Activated CD4-positive, alpha-beta T cell treated with anti-CD3 and anti-CD28 coated beads, Interleukin-2, amount 10 ng/mL, durations not matched to agents 24 days and 14 days (primary cell): ENCODE measurements at places on chromosomes 2 and 18.

GRCh38 chr2:130776550-130776949 lies 21.2 kb downstream of the AMER3 start:
- no peaks in the 10 kb centered on the region for H3K36me3 ChIP-seq
- H3K4me1 ChIP-seq = no peaks in the 10 kb centered on the region
- H3K4me3 ChIP-seq = no peak overlapping the region
- peaks cover 10% of the 10 kb centered on the region for H3K27me3 ChIP-seq

DNA sequence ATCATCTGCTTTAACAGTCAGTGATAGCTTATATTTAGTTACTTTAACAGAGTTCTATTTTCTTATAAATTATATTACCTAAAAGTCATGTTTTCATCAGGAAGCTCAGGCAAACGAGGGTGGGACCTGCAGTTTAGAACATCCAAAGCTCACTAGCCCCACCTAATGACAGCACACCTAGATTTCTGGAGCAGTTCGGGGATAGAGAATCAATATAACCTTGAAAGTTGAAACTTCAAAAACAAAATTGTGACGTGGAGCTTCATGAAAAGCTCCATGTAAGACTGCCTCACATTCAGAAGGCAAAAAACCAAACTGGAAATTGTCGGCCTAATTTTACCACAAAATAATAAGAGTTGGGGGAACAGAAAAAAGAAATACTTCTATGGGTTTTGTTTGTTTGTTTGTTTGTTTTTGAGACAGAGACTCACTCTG lies 185.9 kb upstream of the CCDC150 start:
- H3K4me1 ChIP-seq = peaks cover 1% of the 10 kb centered on the region
- H3K27me3 ChIP-seq = peaks cover 26% of the 10 kb centered on the region
- H3K36me3 ChIP-seq = no peaks in the 10 kb centered on the region
- H3K4me3 ChIP-seq = no peak overlapping the region
- H3K27ac ChIP-seq = no peak overlapping the region

- H3K4me1 ChIP-seq = peaks cover 3% of the 10 kb centered on the region
- no peak for DNase-seq
Observed at GRCh38 chr2:232693344-232693743, 3.8 kb upstream of the GIGYF2 start.

GRCh38 chr2:170500104-170500503 lies 215.0 kb upstream of the SP5 start:
- no peak overlapping the region for H3K27ac ChIP-seq
- peaks cover 27% of the 10 kb centered on the region for H3K27me3 ChIP-seq
- no peaks in the 10 kb centered on the region for H3K36me3 ChIP-seq
- no peaks in the 10 kb centered on the region for H3K4me1 ChIP-seq
- no peak overlapping the region for H3K4me3 ChIP-seq

- no peak overlapping the region for H3K4me3 ChIP-seq
- H3K36me3 ChIP-seq = no peaks in the 10 kb centered on the region
- DNase-seq = no peak
- H3K27ac ChIP-seq = no peak overlapping the region
- H3K27me3 ChIP-seq = no peaks in the 10 kb centered on the region
- H3K4me1 ChIP-seq = no peaks in the 10 kb centered on the region
Observed at GRCh38 chr18:64330931-64331330, 182.0 kb upstream of the LINC00305 start.

DNA sequence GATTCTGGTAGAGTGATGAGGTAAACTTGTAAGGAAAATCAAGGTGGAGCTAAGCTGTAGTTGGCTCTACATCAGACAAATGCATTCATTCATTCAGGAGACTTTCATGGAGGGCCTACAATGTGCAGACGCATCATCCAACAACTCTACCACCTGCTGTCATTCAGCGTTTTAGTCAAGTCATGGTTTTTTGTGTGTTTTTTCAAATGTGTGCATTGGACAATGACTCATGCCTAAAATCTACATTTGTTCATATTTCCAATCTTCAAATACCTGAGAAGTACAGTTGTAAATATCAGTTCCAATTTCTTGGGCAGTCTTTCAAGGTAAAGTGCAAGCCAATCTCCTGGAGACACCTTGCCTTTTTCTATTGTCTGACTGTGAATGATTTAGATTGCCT lies 108.0 kb upstream of the LGALSL start:
- H3K4me1 ChIP-seq = no peaks in the 10 kb centered on the region
- H3K36me3 ChIP-seq = no peaks in the 10 kb centered on the region
- H3K27me3 ChIP-seq = peaks cover 10% of the 10 kb centered on the region
- H3K4me3 ChIP-seq = no peak overlapping the region
- no peak for DNase-seq

- no peaks in the 10 kb centered on the region for H3K36me3 ChIP-seq
- no peak overlapping the region for H3K4me3 ChIP-seq
- no peak overlapping the region for H3K27ac ChIP-seq
- H3K4me1 ChIP-seq = no peaks in the 10 kb centered on the region
Observed at GRCh38 chr18:7023063-7023580, 94.5 kb downstream of the LAMA1 start.

DNA sequence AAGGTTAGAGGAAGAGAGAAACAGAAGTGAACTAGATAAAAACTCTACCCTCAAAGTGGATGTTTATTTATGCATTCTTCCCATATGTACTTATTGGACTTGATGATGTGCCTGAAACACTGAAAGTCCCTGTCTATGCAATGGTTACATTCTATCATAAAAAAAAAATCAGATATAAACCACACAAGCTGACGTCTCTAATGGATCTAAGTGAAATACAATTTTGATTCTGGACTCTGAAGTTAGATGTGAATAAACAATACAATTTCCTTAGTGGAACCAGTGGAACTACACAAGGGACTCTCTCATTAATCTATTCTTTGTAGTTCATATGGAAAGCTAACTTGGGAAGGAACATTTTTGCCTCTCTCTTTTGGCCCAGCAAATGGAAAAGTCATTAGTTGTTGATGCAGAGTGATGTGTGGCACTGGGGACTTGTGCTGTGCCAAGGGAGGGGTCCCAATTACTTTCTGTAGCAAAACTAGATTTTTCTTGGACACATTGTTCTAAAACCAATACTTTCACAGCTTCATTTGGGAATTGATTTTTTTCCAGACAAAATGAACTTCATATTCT lies 376.8 kb downstream of the TRIB2 start:
- no peaks in the 10 kb centered on the region for H3K36me3 ChIP-seq
- H3K27ac ChIP-seq = no peak overlapping the region
- H3K4me1 ChIP-seq = no peaks in the 10 kb centered on the region
- no peak for DNase-seq
- no peak overlapping the region for H3K4me3 ChIP-seq

GRCh38 chr2:230869914-230870543 lies 5.3 kb downstream of the ITM2C start:
- no peak overlapping the region for H3K4me3 ChIP-seq
- DNase-seq = no peak
- H3K4me1 ChIP-seq = peaks cover 19% of the 10 kb centered on the region

GRCh38 chr18:67216846-67217245 lies 299.7 kb downstream of the DSEL start:
- no peak overlapping the region for H3K4me3 ChIP-seq
- no peak overlapping the region for H3K27ac ChIP-seq
- no peak for DNase-seq
- H3K36me3 ChIP-seq = no peaks in the 10 kb centered on the region

GRCh38 chr2:94995553-94996304 lies 29.8 kb upstream of the MAL start:
- no peak overlapping the region for H3K27ac ChIP-seq
- H3K27me3 ChIP-seq = peaks cover 34% of the 10 kb centered on the region

GRCh38 chr2:156697906-156698305 lies 261.7 kb downstream of the GPD2 start:
- H3K27ac ChIP-seq = no peak overlapping the region
- no peak for DNase-seq
- H3K36me3 ChIP-seq = no peaks in the 10 kb centered on the region

- no peak overlapping the region for H3K27ac ChIP-seq
- H3K4me1 ChIP-seq = peaks cover 34% of the 10 kb centered on the region
- no peaks in the 10 kb centered on the region for H3K27me3 ChIP-seq
- peak; percentile 73 for DNase-seq
- H3K4me3 ChIP-seq = no peak overlapping the region
Observed at GRCh38 chr18:63974991-63975390, 5.1 kb downstream of the SERPINB8 start.

DNA sequence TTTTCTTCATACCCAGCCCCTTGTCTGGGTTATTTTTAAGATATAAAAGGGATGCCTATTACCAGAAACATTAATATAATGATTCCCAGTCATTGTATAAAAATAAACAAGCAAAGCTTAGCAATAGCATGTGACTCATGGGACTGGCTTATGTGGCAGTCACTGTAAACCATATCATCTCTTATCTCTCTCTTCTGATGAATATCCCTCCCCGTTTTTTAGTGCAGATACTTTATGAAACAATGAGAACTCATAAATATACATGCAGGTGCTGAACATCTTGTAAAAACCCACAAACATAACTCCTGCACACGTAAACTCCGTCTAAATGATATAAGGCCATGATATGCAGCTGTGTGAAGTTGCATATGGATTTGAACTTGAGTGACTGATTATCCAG lies 154.9 kb downstream of the MGAT5 start:
- H3K27me3 ChIP-seq = no peaks in the 10 kb centered on the region
- DNase-seq = no peak
- H3K27ac ChIP-seq = no peak overlapping the region
- H3K4me1 ChIP-seq = peaks cover 19% of the 10 kb centered on the region
- H3K4me3 ChIP-seq = no peak overlapping the region

GRCh38 chr2:207133458-207133819 lies 32.3 kb downstream of the KLF7 start:
- peaks cover 37% of the 10 kb centered on the region for H3K4me1 ChIP-seq
- H3K4me3 ChIP-seq = no peak overlapping the region
- H3K27ac ChIP-seq = no peak overlapping the region

DNA sequence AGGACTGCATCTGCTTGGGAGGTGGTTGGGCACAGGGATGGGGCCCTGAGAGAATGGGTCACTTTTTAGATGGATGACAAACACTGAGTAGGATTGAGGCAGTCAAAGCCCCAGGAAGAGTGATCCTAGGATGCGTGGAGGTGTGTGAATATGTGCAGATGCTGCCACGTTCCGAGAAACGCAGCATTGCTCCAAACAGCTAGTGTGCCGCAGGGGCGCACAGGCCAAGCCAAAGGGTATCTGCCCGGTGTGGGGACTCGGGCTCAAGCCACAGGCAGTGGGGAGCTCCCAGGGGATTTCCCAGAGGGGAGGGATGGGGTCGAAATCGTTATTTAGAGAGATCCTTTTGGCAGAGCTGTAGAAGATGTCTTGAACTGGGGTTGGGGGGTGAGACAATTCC lies 274.1 kb downstream of the ALPK2 start:
- no peaks in the 10 kb centered on the region for H3K36me3 ChIP-seq
- no peak overlapping the region for H3K27ac ChIP-seq

GRCh38 chr2:191637182-191638078 lies 40.5 kb upstream of the NABP1 start:
- peak; percentile 81 for DNase-seq
- peak overlapping the region; percentile 78 for H3K4me3 ChIP-seq
- H3K36me3 ChIP-seq = no peaks in the 10 kb centered on the region
- H3K27ac ChIP-seq = peak overlapping the region; percentile 90

DNA sequence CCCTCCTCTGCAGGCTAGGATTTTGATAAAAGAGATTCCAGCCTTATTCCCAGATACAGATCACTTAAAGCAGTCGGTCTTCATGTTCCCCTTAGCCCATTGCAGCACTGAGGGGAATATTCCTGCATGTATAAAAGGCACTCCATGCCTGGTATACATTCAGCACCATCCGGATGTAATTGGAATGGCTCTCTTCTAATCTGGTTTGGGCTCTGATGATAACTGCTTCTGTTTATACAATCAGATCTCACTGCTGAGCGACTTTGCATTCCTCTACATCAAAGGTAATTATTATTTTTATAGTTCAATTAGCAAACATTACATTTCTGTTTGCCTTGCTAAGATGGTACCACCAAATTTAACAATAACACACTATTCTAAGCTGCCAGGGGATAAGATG lies 746.9 kb upstream of the CELF4 start:
- no peak for DNase-seq
- no peaks in the 10 kb centered on the region for H3K27me3 ChIP-seq
- no peak overlapping the region for H3K27ac ChIP-seq
- no peaks in the 10 kb centered on the region for H3K4me1 ChIP-seq

DNA sequence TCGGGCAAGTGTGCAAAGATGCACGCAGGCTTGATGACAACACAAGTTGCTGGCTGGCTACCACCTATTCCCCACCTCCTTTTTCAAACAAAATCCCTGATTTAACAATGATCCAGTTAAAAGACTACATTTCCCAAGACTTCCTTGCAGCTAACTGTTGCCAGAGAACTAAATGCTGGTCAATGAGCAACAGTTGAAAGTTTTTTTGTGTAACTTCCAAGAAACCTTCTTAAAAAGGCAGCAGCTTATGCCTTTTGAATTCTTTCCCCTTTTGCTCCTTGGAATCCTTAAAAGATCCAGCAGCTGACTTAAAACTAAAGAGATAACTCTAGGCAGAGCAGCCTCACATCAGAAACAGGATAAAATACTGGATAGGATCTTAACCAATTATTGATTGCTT lies 38.5 kb downstream of the NPHP1 start:
- no peaks in the 10 kb centered on the region for H3K36me3 ChIP-seq
- H3K27me3 ChIP-seq = peaks cover 23% of the 10 kb centered on the region
- no peak overlapping the region for H3K4me3 ChIP-seq
- H3K4me1 ChIP-seq = peaks cover 3% of the 10 kb centered on the region
- DNase-seq = no peak

- no peak overlapping the region for H3K27ac ChIP-seq
- DNase-seq = no peak
- H3K27me3 ChIP-seq = no peaks in the 10 kb centered on the region
- no peaks in the 10 kb centered on the region for H3K4me1 ChIP-seq
- H3K36me3 ChIP-seq = peaks cover 42% of the 10 kb centered on the region
- H3K4me3 ChIP-seq = no peak overlapping the region
Observed at GRCh38 chr18:70036168-70036567, 88.5 kb upstream of the CD226 start.

DNA sequence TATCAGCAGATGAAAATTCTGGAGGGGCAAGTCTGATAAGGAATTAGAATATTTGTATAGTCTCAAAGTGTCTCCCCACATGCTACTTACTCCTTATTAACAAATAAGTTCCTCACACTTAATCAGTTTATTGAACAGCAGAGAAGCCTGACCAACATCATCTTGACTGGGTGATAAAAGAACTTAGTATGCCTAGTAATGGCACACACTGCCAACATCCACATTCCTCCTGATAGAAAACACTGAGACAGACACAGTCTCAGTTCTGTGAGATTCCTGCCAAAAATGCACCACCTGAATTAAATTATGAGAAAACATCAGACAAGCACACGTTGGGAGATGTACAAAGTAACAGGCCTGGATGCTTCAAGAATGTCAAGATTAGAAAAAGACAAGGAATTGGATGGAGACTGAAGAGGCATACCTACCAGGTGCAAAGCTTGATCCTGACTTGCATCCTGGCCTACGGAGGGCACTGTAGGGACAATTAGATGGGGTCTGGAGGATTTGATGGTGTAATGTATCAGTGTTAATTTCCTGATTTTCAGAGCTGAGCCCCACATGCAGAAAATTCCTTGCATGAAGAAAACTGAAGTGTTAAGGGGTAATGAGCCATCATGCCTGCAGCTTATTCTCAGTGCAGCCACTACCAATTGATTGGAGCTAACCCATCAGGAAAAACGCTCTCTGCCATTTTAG lies 200.4 kb upstream of the SH3BP4 start:
- H3K4me3 ChIP-seq = no peak overlapping the region
- H3K27ac ChIP-seq = no peak overlapping the region
- no peaks in the 10 kb centered on the region for H3K36me3 ChIP-seq
- no peaks in the 10 kb centered on the region for H3K27me3 ChIP-seq
- no peaks in the 10 kb centered on the region for H3K4me1 ChIP-seq
